Mammary epithelial cell (primary cell): ENCODE measurements at places on chromosomes 4 and X.
A peak's percentile ranks its signal among the peaks of the same experiment; 100 is the strongest.

GRCh38 chrX:15310117-15310516 is 5.3 kb downstream of the ASB11 start:
- DNase-seq = no peak

- no peak for DNase-seq
Observed at GRCh38 chrX:56397636-56398035, 165.5 kb downstream of the KLF8 start.

DNA sequence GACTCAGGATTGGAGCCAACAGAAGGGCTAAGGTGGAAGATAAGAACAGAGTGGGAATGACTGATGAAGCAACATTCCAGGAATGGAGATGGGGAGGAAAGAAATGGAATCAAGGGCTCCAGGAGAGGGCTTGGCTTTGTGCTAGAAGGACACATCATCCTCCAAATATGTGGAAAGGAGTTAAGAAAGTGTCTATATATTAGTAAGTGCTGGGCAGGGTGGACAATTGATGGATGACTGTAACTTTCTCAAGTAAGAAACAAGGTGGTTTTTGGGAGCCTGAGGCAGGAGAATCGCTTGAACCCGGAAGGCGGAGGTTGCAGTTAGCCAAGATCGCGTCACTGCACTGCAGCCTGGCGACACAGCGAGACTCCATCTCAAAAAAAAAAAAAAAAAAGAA is 71.6 kb upstream of the NFKB1 start:
- peak; percentile 95 for DNase-seq

DNA sequence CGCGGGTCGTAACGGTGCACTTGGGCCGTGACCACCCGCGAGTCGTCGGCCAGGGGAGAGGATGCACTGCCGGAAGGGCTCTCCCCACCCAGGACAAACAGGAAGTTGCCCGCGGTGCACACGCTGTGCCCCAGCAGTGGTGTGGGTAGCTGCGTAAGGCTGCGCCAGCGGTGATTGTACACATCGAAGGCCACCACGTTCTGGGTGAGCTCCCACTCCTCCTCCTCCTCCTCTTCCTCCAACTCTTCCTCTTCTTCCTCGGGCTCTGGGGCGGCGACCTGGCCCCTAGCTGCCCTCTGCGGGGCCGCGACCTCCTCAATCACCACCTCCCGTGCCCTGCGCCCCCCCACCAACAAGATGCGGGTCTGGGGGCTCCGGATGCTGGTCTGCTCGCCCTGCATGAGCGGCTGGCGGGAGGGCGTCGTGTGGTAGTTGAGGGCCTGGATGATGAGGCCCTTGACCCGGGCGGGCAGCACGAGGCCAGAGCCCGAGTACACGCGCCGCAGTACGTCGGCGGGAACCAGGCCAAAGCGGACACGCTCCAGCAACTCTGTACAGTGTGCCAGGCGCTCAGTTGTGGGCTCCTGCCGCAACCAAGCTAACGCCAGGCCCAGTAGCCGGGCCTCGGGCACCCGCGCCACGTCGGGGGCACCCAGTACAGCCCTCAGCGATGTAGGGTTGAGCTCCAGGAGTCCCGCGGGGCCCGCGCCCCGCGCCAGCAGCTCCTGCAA is 1.4 kb downstream of the KLHL34 start:
- no peak for DNase-seq

GRCh38 chrX:118560489-118560888 is 64.9 kb downstream of the DOCK11 start:
- no peak for DNase-seq

- peak; percentile 14 for DNase-seq
Observed at GRCh38 chrX:85084770-85085393, 81.2 kb downstream of the APOOL start.

DNA sequence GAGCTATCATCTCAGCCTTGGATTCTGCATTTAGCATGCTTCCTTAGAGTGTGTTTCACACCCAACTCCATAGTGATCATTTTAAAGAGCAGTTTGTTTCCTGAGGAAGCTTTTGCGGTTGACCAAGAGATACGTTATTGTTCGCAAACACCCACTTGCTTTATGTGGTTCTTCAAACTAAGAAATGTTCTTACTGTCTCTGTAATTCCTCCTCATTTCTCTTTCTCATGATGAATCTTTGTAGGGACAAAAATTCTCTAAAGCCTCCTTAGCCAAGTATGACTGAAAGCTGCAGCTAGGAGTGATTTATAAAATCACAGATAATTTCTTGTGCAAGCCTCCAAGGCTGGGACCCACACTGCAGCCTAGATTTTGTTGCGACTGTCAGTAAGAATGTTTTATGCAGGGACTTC is 10.0 kb downstream of the TNIP3 start:
- DNase-seq = no peak

- DNase-seq = peak; percentile 30
Observed at GRCh38 chr4:71648448-71648847, 135.4 kb downstream of the GC start.

- peak; percentile 32 for DNase-seq
Observed at GRCh38 chr4:17448689-17449088, 63.2 kb downstream of the QDPR start.

GRCh38 chrX:149871940-149872339 is 9.0 kb upstream of the MAGEA8 start:
- peak; percentile 18 for DNase-seq

DNA sequence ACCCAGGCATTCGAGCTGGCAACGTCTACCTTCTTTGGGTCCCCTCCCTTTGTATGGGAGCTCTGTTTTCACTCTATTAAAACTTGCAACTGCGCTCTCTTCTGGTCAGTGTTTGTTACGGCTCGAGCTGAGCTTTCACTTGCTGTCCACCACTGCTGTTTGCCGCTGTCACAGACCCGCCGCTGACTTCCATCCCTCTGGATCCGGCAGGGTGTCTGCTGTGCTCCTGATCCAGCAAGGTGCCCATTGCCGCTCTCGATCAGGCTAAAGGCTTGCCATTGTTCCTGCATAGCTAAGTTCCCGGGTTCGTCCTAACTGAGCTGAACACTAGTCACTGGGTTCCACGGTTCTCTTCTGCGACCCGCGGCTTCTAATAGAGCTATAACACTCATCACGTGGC is 183.5 kb upstream of the GALNTL6 start:
- no peak for DNase-seq

GRCh38 chr4:139535871-139536234 is 20.2 kb downstream of the SETD7 start:
- DNase-seq = no peak

DNA sequence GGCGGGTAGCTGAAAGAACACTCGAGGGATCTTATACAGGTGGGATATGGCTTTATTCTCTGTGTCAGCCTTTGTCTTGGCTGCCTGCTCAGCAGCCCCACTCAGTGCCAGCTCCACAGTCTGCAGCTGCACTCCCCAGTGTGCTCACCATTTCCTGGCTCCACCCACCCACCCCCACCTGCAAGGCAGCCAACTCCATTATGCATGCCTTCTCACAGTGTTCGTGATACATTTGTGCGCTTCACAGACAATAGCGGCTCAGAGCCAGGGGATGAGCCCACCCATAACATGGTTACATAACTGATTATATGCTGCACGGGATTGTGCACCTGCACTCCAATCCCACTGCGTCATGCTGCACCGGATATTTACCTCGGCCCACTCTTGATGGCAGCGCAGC is 8.8 kb upstream of the TMEM128 start:
- peak; percentile 41 for DNase-seq

GRCh38 chrX:154091678-154092077 is 5.8 kb downstream of the MECP2 start:
- DNase-seq = no peak

- DNase-seq = no peak
Observed at GRCh38 chrX:86981326-86981879, 536.2 kb upstream of the KLHL4 start.

- peak; percentile 42 for DNase-seq
Observed at GRCh38 chr4:159607809-159608208, 504.9 kb downstream of the RAPGEF2 start.
